ENCODE measurements at places on chromosomes 11 and 22.

DNA sequence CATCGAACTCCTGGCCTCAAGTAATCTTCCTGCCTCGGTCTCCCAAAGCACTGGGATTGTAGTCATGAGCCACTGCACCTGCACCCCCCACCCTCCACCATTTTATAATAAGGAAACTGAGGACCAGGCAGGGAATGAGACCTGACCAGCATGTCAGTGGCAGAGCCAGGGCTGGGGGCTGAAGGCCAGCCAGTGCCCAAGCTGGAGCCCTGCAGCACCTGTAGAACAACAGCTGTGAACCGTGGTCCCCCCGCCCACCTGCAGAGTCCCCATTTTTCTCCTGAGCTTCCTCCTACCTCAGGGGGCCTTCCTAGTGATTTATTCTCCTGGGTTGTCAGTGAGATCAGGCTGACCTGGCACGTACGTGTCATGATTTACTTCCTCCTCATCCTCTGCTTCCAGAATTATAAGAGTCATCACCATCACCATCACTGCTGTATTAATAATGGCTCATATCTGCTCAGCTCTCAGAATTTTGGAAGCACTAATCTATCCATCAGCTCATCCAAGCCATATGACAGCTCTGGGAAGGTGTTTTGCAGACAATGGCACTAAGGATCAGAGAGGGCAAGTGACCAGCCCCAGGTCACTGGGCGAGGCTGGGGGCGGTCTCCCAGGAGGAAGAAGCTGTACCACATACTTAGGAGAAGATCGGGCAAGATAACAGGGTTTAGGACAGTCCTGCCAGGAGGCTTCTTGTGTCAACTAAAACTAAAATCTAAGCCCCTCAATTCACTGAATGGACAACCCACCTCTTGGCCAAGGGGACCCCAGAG, 5.5 kb upstream of the SLCO2B1 start:
- no peak for DNase-seq

GRCh38 chr11:39365809-39366436, 2093.5 kb downstream of the LRRC4C start:
- peak; percentile 10 for DNase-seq

DNA sequence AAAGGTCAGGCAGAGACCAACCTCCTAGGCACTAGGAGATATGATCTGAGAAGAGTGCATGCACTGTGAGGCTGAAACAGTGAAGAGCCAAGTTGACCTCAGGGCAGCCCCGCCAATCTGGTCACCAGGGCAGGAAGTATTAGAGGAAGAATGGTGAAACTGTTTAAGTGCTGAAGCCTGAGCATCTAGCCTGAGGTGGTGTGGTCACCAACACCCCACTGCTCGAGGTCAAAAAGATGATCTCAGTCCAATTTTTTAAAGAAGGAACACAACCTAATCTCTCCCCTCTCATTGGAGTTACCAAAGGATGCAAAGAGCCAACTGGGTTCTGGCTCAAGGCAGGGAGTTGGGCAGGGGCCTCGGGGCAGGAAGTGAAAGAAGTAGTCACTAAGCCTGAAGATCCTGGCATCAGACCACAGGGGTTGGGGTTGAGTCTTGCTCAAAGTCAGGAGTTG, 4.0 kb downstream of the APBB1 start:
- no peak for DNase-seq

DNA sequence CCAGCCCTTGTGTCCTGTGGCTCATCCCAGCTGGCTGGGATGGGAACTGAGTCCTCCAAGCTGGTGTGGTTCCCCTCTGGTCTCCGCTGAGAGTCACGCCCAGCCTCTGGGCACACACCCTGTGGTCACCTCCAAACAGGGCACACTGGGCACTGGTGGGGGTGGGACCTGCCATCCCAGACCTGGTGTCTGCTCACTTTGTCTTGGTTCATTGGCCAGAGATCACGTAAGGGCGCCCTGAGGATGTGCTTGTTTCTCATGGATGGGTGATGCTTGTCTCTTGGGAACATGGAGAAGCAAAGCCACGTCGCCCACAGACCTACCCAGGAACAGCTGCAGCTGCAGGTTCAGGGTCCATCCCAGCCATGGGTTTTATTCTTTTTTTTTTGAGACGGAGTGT, 43.1 kb downstream of the LRP5 start:
- no peak for DNase-seq

DNA sequence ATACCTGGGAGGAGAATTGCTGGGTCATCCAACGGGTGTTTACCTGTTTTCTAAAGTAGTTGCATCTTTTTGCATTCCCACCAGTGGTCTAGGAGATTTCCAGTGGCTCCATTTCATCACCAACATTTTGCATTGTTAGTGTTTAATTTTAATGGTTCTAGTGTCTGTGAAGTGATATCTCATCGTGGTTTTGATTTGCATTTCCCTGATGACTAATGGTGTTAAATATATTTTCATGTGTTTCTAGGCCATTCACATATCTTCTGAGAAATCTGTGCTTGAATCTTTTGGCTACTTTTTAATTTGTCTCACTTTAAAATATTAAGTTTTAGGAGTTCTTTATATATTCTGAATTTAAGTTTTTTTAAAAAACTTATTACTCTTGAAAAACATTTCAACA, 439.6 kb downstream of the TMEM135 start:
- no peak for DNase-seq
